Mesothelial cell of epicardium (in vitro differentiated cells): ENCODE measurements at places on chromosomes 12 and 14. TPM values are rescaled to one million over a fixed set of nuclear protein-coding genes. Genes with fewer than 3 reads are reported as not detected.

GRCh38 chr12:101441461-101442224 lies 33.5 kb upstream of the SPIC start:
- no peaks in the 10 kb centered on the region for H3K4me1 ChIP-seq
- H3K4me3 ChIP-seq: no peak overlapping the region
- no peak overlapping the region for H3K27ac ChIP-seq
- no peaks in the 10 kb centered on the region for H3K36me3 ChIP-seq

GRCh38 chr12:105409801-105410471 lies 79.4 kb downstream of the C12orf75 start:
- H3K27me3 ChIP-seq: no peaks in the 10 kb centered on the region
- DNase-seq: no peak
- H3K4me3 ChIP-seq: peak overlapping the region; percentile 3
- H3K27ac ChIP-seq: no peak overlapping the region
- H3K36me3 ChIP-seq: no peaks in the 10 kb centered on the region
- peaks cover 16% of the 10 kb centered on the region for H3K4me1 ChIP-seq

GRCh38 chr12:26112703-26113147 lies 12.1 kb downstream of the BHLHE41 start:
- H3K36me3 ChIP-seq: no peaks in the 10 kb centered on the region
- H3K27me3 ChIP-seq: no peaks in the 10 kb centered on the region
- H3K4me3 ChIP-seq: peak overlapping the region; percentile 67
- no peak for DNase-seq
- peaks cover 68% of the 10 kb centered on the region for H3K4me1 ChIP-seq

GRCh38 chr12:92593734-92594402 lies 108.9 kb upstream of the PLEKHG7 start:
- H3K4me1 ChIP-seq: peaks cover 3% of the 10 kb centered on the region
- no peaks in the 10 kb centered on the region for H3K27me3 ChIP-seq
- no peak for DNase-seq
- H3K36me3 ChIP-seq: no peaks in the 10 kb centered on the region

- DNase-seq: no peak
- H3K4me3 ChIP-seq: no peak overlapping the region
- peaks cover 29% of the 10 kb centered on the region for H3K4me1 ChIP-seq
- H3K27ac ChIP-seq: no peak overlapping the region
Measured at GRCh38 chr14:40252817-40253447, 820.7 kb upstream of the FBXO33 start.

GRCh38 chr14:37673439-37673838 lies 78.0 kb downstream of the TTC6 start:
- H3K27ac ChIP-seq: no peak overlapping the region
- no peaks in the 10 kb centered on the region for H3K36me3 ChIP-seq
- no peak overlapping the region for H3K4me3 ChIP-seq
- peaks cover 2% of the 10 kb centered on the region for H3K4me1 ChIP-seq

GRCh38 chr12:79006306-79006705 lies 141.7 kb downstream of the SYT1 start:
- H3K4me1 ChIP-seq: no peaks in the 10 kb centered on the region
- DNase-seq: no peak
- no peaks in the 10 kb centered on the region for H3K27me3 ChIP-seq

GRCh38 chr12:3603576-3603975 lies 112.6 kb downstream of the PRMT8 start:
- no peak overlapping the region for H3K4me3 ChIP-seq
- no peak for DNase-seq
- H3K27ac ChIP-seq: no peak overlapping the region
- H3K27me3 ChIP-seq: peaks cover 65% of the 10 kb centered on the region

DNA sequence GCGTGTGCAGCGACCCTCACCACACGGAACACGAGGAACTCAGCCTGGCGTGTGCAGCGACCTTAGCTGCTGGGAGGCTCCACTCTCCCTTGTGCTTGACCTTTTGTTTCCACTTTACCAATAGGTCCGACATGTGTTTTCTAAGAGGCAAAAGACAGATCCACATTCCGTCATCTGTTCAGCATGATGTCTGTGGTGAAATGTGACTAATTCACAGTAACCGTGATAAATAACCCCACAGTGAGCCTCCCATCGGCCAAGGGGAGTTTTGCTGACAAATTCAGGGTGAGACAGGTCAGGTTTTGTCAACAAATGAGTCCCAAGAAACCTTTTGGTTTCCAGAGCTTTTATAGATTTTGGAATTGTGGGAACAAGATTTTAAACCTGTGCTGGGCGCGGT lies 55.9 kb downstream of the MOK start:
- peaks cover 4% of the 10 kb centered on the region for H3K36me3 ChIP-seq
- H3K27ac ChIP-seq: no peak overlapping the region

DNA sequence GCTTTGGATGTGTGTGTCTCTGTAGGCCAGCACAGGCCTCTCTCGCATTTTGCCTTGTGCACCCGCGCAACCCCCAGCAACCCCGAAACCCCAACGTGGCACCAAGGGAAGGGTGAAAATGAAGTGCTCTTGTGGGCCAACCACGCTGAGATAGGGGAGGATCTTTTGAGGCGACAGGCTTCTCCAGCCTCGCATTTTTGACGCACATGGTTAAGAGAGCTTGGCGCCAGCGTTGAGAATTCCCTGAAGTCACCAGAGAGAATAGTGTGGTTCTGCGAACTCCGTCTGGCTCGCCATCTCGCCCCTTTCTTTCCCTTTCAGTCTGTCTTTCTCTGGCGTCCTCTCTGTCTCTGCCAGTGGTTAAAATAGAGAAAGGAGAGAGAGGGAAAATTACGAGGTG lies 1.9 kb upstream of the TBX3 start:
- peaks cover 20% of the 10 kb centered on the region for H3K36me3 ChIP-seq
- peaks cover 6% of the 10 kb centered on the region for H3K27me3 ChIP-seq
- no peak for DNase-seq
- H3K4me1 ChIP-seq: peaks cover 60% of the 10 kb centered on the region

- no peak for DNase-seq
- H3K4me1 ChIP-seq: no peaks in the 10 kb centered on the region
- no peak overlapping the region for H3K27ac ChIP-seq
- H3K27me3 ChIP-seq: no peaks in the 10 kb centered on the region
- peaks cover 21% of the 10 kb centered on the region for H3K36me3 ChIP-seq
Measured at GRCh38 chr14:39025810-39026627, 77.0 kb downstream of the SEC23A start.

Gene ARHGAP9
- 0.90 to 1.1 TPM in 2 of 3 replicates, not detected in the other for total RNA-seq
